ENCODE measurements at places on chromosomes 3 and 15.

- DNase-seq: no peak
Observed at GRCh38 chr3:44036850-44037249, 204.8 kb upstream of the TOPAZ1 start.

DNA sequence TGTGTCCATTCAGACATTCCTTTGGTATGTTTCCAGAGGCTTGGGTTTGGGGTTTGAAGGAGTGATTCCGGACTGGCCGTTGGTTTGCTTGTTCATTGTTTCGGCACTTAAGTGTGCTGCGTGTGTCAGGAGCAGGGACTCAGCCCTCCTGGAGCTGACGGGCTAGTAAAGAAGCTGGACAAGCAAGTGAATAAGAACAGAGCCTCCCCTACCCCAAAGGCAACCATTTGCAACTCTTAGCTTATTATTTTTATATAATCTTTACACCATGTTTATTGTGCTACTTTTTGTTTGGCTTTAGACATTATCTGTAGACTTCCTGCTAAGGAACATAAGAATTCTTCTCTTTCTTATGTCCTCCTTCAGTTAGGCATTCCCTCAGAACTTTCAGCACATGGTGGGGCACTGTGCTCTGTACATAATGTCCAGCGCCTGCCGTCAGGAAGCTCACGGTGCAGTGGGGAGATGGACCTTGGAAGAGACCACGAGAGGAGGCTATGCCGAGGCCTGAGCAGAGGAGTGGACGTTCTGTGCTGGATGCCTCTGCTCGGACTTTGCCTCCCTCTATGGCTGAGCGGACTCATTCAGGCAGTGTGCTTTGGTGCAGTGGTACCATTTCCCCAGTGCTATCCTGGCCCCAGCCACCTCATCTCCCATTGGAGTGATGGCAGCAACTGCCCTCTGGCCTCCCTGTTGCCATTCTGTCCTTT is 65.4 kb downstream of the EEFSEC start:
- DNase-seq: no peak

- no peak for DNase-seq
Observed at GRCh38 chr3:48927928-48928327, 9.3 kb downstream of the ARIH2 start.

- no peak for DNase-seq
Observed at GRCh38 chr3:2568156-2568555, 469.5 kb downstream of the CNTN4 start.

DNA sequence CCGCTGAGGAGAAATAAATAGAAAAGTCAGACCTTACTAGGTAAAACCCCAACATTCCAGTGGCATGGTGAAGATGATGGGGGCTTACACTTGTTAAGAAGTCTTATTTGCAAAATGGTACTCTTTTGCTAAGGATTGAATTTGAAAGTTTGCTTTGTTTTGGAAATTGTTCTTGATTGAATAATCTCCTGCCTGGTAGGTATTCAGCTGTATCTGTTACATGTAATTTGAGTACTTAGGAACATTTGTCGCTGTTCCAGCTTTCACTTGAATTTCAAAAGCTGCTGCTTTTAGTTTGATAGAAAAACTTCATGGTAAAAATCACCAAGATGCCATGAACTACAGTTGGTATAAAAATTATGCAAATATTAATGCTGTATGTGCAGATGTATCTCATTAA is 44.6 kb downstream of the TFG start:
- no peak for DNase-seq

DNA sequence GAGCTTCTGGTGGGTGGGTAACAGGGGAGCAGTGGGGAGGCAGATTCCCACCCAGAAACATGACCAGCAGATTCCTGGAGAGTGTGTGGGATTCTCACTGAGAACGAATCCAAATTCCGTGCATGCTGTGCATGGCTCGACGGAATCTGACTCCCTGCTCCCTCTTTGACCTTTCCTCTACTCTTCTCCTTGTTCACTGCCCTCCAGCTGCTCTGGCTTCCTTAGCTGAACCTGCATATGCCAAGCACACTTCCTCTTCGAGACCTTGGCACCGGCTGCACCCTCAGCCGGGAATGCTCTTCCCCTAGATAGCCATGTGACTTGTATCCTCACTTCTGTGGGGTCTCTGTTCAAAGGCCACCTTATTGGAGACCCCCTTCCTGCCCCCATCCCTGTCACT is 6.3 kb downstream of the INSYN1 start:
- DNase-seq: no peak

GRCh38 chr3:163266731-163267130 is 1770.1 kb downstream of the OTOL1 start:
- no peak for DNase-seq

DNA sequence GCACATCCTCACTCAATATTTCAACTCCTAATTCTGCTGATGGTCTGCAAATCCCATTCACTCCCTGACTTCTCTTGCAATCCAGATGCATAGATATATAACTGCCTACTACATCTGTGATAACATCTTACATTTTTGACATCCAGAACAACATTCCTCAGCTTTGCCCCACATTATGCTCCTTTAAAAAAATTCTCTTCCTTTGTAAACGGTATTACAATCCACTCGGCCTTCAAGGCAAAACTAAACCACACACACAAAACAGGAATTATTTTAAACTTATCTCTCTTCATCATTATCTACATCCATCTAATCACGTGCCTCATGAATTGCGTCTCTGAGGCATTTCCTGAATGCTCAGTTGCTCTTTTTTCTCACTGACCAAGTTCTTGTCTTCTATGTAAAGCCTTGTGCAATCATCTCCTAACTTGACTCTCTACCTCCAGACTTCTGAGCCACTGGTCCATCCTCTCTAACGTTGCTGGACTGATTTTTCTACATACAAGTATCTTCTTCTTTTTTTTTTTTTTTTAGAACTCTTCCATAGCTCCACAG is 117.0 kb downstream of the SATB1 start:
- DNase-seq: no peak

- no peak for DNase-seq
Observed at GRCh38 chr15:31483053-31483985, 156.7 kb downstream of the KLF13 start.

- DNase-seq: no peak
Observed at GRCh38 chr3:117473981-117474538, 764.5 kb downstream of the TUSC7 start.

DNA sequence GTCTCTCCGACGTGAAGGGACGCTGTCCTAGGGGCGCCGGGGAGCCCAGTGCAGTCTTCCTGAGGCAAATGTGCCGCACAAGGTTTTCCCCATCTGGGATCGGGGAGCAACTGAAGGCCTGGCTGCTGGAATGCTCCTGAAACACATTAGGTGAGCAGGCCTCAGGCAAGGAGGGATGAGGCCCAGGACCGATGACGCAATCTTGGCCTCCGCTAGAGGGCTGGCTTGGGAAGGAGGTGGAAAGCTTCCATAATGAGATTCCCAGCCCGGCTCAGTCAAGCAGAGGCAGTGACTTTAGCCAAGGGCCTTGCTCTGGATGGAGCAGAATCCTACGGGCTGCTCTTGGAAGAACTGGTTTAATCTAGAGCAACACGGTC is 50.8 kb downstream of the CPN2 start:
- no peak for DNase-seq

GRCh38 chr3:159766563-159767185 is 222.0 kb upstream of the IL12A start:
- no peak for DNase-seq

GRCh38 chr3:177510693-177511216 is 313.5 kb upstream of the TBL1XR1 start:
- DNase-seq: no peak

DNA sequence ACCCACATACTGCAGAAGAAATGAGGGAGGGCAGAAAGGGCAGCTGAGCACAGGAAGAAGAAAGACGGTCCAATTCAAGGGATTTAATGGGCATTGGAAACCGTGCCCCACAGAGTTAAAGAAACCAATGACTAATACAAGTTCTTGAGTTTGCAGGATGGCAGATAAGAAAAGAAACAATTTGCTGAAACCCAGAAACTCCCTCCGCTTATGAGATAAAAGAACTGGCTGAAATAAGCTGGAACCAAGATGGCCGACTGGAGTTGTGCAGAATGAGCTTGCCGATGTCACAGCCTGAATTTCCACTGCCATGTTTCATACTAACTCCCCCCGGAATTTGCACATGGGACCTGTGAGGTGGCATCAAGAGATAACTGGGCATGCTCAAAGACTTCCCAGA is 47.1 kb downstream of the SCAP start:
- no peak for DNase-seq

- no peak for DNase-seq
Observed at GRCh38 chr3:162722337-162722736, 1225.7 kb downstream of the OTOL1 start.

GRCh38 chr3:57112206-57112605 is 51.7 kb downstream of the SPATA12 start:
- DNase-seq: no peak

- no peak for DNase-seq
Observed at GRCh38 chr15:29014493-29014892, 128.7 kb downstream of the APBA2 start.

DNA sequence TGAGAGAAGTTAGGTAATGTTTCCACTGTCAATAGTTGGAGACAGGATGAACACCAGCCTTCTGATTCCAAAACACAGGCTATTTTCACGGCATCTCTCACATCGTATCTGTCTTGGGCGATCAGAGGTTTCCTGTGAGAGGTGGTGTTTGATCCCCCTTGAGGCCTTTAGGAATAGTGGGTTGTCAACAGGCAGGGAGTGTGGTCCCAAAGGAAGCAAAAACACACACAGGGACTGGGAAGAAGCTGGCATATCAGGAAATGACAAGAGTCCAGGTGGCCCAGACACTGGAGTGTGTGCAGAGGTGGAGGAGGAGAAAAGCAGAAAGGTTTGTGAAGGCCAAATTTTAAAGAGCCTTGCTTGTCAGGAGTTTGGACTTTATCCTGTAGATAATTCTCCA is 6.6 kb upstream of the MAGEF1 start:
- no peak for DNase-seq

- no peak for DNase-seq
Observed at GRCh38 chr15:53037904-53038654, 247.9 kb upstream of the ONECUT1 start.

- DNase-seq: no peak
Observed at GRCh38 chr3:101879623-101880284, 30.4 kb downstream of the NFKBIZ start.

DNA sequence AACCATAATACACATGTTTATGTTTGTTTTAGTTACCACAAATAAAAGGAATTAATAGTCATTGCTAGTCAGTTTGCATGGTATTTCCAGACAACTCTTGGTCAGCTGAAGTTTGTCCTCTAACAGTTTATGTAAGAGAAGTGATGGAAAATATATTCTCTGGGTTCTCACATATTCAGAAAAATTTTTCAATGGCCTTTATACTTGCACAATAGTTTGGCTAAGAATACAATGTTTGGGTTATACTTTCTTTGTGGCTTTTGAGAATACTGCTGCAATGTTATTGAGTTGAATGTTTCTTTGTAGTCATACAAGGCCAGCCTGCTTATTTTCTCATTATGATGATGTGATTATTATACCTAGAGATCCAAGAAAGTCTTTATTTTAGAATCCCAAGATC is 133.9 kb downstream of the RAP2B start:
- no peak for DNase-seq

- DNase-seq: no peak
Observed at GRCh38 chr3:134064081-134064480, 34.4 kb upstream of the SLCO2A1 start.

DNA sequence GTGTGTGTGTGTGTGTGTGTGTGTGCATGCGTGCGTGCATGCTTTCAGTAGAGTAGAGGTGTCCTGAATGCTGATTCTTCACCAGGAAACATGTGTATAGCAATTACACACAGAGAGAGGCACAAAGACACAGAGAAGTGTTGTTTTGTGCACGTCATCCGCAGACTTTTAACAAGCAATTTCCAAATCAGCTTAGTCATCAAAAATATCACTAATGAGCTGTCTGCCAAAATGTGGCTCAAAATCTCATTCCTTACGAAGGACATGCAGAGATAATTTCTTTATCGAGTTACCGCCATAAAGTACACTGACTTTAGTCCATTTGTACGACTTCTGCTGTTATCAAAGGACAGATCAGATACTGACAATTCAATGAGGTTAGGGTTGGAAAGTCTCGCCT is 274.9 kb upstream of the RARB start:
- no peak for DNase-seq

GRCh38 chr15:60923925-60924324 is 305.2 kb downstream of the RORA start:
- DNase-seq: no peak

- no peak for DNase-seq
Observed at GRCh38 chr15:83747050-83747717, 93.3 kb downstream of the ADAMTSL3 start.

DNA sequence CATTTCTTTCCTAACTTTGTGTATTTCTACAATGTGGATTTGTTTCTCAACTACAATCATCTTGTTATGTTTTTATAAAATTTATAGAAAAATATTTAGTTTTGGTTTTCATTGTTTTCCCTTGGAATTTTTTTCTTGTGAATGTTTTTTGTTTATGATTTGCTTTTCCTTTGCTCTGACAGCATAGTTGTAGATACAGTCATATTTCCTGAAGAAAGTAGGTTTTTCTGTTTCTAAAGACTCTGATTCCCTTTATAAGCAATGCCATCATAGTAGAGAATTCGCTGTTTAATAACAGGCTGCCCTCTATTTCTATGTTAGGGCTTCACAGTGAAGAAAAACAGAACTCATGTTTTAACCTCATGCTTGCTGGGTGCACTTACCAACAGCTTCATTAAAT is 482.3 kb downstream of the ZBBX start:
- no peak for DNase-seq

DNA sequence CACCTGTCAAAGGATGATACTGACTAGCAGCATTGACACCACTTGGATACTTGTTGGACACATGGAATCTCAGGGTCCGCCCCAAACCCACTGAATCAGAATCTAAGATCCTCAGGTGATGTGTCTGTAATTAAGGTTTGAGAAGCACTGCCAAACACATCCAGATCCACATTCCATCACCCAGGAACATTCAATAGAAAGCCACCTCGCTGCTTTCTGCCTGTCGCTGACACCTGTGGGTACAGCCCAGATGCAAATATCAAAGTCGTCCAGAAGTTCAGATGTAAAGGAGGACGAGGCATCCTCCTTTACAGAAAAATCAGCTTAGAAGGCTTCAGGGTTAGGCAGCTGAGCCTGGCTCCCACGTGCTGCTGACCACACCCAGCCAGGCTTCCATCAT is 5.2 kb upstream of the RPS17 start:
- DNase-seq: no peak

GRCh38 chr3:15265655-15266509 is 59.8 kb downstream of the CAPN7 start:
- no peak for DNase-seq

GRCh38 chr3:129575233-129575996 is 31.1 kb downstream of the PLXND1 start:
- DNase-seq: no peak
